ENCODE measurements at places on chromosomes 5 and 9.

- DNase-seq, result no peak
Measured at GRCh38 chr5:173640156-173640804, 23.8 kb upstream of the BOD1 start.

GRCh38 chr9:89654025-89654662, 49.3 kb downstream of the GADD45G start:
- DNase-seq, result no peak

DNA sequence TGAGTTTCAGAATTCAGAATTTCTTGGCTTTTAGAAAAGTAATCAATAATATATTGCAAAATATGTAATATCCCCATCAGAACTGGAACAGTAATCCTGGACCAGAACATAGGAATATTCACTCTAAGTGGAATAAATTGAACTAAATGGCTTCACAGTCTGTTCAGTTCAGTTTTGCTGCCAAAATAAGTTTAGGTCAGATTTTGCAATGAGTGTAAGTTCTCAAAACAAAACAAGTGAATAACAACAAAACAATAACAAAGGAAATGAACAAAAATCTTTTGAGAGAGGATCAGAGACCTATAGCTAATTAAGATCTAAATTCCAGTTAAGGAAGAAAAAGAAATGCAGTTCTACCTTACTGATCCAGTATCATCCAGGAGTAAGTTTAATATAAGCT, 9.3 kb downstream of the PTGER4 start:
- no peak for DNase-seq

GRCh38 chr5:71744009-71744790, 25.1 kb downstream of the CARTPT start:
- DNase-seq, result no peak

DNA sequence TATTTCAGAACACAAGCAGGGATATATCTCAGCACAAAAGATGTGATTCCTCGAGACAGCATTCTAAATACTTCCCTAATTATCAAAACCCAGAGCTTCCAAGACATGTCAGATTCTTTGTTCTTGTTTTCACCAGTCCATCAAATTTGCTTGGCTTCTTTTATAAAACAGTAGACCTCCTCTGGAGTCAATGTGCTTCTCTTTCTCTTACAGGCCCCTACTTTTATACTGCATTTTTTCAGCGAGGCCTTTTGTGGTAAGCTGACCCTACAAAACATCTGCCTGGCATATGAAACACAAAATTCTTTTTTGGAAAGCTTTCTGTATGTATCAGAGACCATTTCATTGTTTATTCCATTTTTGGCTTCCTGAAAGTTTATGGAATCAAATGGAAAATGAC, 81.8 kb downstream of the ARSB start:
- DNase-seq, result no peak

DNA sequence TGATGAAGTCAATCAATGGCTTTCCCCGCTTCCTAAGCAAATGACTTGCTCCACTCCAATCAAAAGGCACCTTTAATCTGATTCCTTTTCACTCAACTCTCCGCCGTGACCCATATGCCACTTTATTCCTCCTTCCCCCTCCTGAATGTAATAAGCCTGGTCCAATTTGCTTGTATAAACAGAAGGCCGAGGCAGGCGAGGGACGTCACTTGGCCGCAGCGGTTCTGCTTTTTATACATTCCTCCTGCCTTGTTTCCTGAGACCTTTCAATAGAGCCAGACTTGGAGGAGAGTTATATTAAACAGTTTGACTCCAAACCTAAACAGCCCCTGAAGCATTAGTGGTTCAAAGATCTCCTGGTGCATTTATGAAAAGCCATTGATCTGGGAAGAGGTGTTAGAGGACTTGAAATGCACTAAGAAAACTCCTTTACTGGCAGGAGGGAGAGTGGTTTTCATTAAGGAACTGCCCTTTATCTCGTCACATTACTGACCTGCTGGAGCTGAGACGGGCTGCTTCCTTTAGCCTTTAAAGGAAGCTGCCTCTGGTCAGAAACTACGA, 273.4 kb downstream of the SLIT3 start:
- no peak for DNase-seq

DNA sequence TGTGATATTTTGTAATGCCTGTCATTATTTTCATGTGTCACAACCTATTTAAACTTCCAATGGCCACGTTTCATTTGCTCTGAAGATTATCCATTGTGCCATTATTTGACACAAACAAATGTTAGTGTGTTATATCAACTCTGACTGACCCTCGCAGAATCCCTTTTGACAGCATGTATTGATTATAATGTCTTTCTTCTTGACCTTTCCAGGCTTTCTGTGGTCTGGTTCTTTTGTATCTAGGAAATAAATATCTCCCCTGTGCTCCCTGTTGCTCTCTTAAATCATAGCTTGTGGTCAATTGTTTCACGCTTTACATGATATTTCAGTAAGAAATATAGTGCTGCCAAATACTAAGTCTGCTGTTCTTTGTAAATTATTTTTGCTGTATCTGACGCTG, 442.6 kb downstream of the SEMA5A start:
- no peak for DNase-seq
